ENCODE measurements at places on chromosomes 2 and 18.
A peak's percentile ranks its signal among the peaks of the same experiment; 100 is the strongest.

DNA sequence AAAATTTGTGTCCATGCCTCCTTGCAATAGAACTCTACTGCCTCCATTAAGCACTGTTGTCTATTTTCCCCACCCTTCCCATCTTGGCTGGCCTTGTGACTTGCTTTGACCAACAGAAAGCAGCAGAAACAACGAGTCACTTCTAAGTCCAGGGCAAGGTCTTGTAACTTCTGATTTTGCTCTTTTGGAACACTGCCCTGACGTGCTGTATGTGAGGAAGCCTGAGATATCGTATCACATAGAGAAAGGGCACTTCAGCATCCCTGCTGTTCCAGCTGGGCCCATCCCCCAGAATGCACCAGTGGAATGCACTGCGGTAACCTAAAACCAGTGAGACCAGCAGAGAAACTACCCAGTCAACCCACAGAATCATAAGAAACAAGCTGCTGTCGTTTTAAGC is 28.1 kb downstream of the NCKAP1 start:
- peak; percentile 19 for DNase-seq

DNA sequence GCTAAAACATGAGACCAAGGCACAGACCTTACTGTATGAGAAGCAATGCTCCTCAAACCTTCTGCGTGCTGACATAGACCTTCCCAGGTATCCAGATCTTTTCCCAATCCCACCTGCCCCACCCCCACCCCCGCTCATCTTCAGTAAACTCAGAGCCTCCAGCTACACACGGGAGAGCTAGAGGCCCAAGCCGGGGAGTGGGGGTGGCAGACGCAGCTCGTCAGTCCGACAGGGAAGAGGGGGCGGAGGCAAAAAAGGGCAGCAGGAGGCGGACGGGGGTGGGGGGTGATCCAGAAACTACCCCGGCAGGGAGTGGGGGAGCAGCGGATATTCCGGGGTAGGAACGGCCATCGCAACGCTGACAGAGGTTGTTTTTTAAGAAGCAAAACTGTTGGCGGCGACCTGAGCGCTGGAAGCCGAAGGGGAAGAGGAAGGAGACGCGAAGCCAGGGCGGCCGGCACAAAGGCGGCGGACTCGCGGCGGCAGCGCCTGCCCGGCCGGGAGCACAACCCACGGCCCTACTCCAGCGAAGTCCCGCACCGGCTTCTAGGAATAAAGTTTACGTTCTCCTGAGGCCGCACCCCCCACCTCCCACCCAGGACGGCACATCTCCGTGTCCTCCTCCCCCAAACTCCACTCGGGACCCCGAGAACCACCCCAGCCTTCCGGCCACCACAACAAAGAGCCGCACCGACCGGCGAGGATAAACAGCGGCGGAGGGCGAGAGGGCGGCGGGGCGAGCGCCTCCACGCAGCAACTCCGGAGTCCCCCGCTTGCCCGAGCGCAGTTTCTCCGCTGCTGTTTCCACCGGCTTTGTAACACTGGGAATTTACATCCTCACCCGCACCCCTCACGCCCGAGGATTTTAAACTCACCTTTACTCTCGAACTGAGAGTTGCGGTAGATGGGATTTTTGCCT is 722 bp downstream of the BAZ2B start:
- DNase-seq, result peak; percentile 86

DNA sequence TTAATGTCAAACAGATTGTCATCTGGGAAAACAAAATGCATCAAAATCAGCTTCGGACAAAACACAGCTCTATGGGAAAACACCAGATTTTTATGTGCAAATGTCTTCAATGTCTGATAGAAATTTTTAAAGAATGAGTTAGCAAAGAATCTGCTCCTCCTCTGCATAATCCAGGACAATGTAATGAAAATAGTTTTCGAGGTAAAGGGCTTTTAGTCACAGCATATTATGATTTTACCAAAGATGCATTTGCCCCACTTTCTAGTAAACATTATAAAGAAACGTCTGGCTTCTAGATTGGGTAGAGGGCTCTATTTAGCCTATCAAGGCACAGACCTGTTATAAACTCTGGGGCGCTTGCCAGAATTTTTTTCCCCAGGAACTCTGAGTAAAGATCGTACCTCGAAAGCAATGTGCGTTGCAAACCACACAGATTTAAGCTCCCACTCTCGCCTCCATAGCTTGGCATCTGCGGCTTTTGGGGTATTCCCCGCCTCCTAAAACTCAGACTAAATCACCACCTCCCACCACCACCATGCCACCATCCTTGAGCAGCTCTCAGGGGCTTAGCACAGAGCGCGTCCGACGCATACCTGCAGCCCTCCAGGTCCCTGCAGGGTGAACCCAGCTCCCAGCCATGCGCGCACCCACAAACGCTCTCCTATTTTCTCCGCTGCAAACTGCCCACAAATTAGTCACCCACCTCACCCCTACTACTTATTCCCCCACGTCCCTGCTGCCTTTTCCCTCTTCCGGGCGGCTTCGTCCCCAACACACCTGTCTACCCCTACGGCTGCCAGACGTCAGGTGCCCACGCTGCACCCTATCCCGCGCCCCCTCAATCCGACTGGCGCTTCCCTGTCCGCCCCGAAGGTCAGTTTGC is 829 bp downstream of the ACVR1C start:
- no peak for DNase-seq

- DNase-seq, result no peak
These were observed 37.0 kb downstream of the TGFA start for GRCh38 chr2:70516596-70516995.

GRCh38 chr2:217332866-217333265 is 473.0 kb upstream of the TNP1 start:
- no peak for DNase-seq

DNA sequence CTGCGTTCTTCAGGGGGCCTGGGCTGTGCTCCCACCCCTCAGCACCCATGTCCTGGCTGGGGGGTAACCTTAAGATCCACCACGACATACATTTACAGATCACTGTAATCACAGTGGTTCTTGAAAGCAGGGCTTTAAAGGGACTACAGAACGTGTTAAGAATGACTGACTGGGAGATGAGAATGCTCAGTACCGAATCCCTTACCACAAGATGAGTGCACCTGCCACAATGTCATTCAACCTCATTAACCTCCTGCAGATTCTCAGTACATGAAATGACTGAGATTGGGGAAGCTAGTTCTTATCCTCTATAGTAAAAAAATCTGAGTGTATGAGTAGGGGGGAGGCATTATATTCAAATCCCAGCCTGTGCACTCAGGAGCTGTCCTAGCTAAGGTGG is 10.5 kb upstream of the PIEZO2 start:
- no peak for DNase-seq

- no peak for DNase-seq
These were observed 5.7 kb upstream of the MARCO start for GRCh38 chr2:118936306-118936705.

GRCh38 chr2:100198461-100199230 is 56.3 kb upstream of the AFF3 start:
- no peak for DNase-seq

DNA sequence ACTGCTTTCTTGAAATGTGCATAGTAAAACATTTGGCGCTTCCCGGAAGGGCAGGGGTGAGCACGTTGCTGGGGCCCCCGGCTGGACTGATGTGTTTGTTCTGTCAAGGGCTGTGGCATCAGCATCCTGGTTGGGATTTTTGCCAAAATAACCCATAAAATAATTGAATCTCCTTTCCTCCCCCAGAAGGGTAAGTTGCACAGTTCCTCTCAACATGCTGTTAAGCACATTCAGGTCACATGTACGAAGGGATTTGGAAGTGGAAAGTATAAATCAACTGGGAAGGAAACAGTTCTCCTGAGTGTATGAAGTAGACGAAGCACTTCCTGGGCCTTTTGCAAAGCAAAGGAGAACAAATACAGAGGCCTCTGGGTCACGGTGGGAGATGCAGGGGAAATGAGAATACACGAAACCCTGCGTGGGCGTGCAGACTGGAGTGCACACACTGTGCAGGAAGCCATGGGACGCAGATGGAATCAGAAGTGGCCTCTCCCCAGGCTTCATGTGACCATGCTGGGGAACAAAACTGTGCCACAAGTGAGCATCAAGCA is 183.9 kb downstream of the LPIN1 start:
- no peak for DNase-seq

- DNase-seq, result no peak
These were observed 5.1 kb upstream of the MIB1 start for GRCh38 chr18:21735452-21736015.

GRCh38 chr2:218282173-218282991 is 9.9 kb downstream of the TMBIM1 start:
- no peak for DNase-seq

DNA sequence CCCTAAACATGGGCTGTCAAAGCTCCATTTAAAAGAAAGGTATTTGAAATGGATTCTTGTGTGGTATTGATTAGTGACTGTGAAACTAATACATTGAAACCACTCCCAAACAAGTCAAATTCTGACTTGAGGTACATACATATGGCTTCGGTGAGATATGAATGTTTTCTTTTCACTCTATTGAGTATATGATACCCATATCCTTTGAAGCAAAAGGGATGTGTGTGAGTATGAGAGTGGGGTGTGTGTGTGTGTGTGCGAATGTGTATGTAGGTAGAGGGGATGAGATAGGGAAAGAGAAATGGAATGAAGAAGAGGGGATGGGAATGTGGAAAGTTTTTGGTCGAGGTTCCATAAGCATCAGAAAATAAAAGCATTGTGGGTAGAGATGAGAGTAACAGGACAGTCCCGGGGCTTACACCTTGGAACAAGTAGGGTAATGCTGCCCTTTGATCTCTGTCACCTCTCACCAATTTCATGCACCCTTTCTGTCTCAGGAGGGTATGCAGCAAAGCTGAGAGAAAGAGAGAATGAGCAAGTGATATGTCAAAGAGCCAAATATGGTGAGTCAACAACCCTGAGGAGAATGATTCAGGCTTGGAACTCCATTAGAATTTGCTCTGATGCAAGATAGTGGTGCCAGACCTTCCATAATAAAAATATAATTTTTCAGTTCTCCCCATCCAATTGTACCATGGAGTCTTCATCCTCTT is 64.0 kb upstream of the ZEB2 start:
- no peak for DNase-seq

DNA sequence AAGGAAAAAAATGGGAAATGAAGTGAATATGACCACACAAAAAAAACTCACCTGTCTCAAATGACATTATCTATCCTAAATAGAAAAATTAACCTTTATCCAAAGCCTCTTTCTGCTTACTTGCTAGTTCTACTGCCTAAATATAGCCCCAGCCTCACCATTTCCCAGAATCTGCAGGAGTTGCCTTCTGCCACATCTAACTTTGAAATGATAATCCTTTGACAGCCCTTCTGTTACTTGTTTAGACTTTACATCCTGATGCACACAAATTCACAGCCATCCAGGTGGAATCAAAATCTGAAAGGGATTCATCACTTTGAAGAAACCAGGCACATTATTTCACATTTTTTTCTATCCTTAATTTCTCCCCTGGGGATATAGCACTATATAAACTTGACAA is 1356.2 kb upstream of the NXPH2 start:
- no peak for DNase-seq

GRCh38 chr2:6791682-6792081 is 74.0 kb downstream of the CMPK2 start:
- DNase-seq, result no peak

GRCh38 chr18:79493211-79493800 is 97.6 kb downstream of the NFATC1 start:
- DNase-seq, result no peak

DNA sequence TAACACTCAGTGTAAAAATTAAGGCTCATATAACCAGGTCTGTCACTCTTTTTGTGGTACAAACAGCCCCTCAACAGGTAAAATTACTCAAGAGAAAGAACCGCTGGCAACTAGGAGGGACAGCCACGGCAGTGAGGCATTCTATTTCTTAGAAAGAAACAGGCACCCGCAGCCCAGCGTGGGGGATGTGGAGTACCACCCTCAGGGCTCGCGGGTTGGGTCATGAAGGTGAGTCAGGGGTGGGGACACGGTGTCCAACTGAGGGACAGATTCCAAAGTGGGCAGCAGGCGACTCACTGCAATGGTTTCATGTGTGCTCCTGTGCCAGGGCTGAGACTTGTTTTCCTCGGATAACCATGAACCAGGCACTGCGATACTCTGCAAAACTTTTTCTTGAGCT is 129.4 kb downstream of the DTNB start:
- no peak for DNase-seq

DNA sequence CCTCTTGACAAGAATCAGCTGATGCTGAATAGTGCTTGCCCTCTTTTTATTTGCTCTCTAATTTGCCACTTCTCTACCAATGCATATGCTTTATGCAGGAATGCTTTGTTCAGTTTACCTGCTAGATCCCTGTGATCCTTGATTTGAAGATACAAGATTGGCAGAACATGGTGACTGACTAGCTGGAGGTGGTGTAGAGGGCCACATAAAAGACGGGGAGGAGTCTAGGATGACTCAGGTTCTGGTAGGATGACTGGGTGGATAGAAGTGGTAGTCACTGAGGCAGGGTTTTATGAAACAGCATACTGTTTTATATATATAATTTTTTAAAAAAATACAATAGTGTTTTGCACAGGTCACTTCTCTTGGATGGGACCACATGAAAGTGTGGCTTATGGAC is 6.3 kb upstream of the ADGRF3 start:
- DNase-seq, result no peak

- peak; percentile 20 for DNase-seq
These were observed 40.1 kb downstream of the KCNF1 start for GRCh38 chr2:10951558-10952414.

GRCh38 chr2:212005085-212005671 is 533.4 kb downstream of the ERBB4 start:
- DNase-seq, result no peak

GRCh38 chr18:6741232-6741663 is 11.7 kb downstream of the ARHGAP28 start:
- DNase-seq, result no peak

GRCh38 chr2:24517247-24517646 is 26.2 kb downstream of the NCOA1 start:
- no peak for DNase-seq

DNA sequence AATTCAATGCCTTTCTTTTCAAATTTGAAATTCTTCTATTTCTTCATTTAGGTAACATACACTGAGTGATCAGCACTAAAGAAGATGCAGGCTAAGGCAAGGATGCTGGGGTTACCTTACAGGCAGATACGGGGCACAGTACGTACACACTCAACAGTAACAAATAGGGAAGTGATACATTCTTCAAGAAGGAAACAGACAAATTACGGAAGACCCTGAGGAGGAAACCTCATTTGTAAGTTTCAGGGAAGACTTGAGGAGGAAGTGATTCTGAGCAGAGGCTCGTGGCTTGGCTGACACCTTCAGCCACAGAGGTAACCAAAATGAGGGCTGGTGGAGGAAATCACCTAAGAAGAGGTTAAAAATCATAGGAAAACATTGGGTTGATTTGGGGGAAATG is 1108.3 kb upstream of the KLHL29 start:
- no peak for DNase-seq

- DNase-seq, result peak; percentile 36
These were observed 218.1 kb downstream of the SP3 start for GRCh38 chr2:173747035-173747434.

- DNase-seq, result no peak
These were observed 5.9 kb downstream of the NEU4 start for GRCh38 chr2:241814643-241815476.

GRCh38 chr2:34985474-34985873 is 1370.1 kb upstream of the CRIM1 start:
- no peak for DNase-seq

GRCh38 chr18:27004056-27004829 is 138.7 kb upstream of the AQP4 start:
- DNase-seq, result peak; percentile 31
